ENCODE measurements at places on chromosomes 12 and 14.

- no peak for DNase-seq
These were observed 4.3 kb downstream of the SLC2A14 start for GRCh38 chr12:7868391-7868790.

DNA sequence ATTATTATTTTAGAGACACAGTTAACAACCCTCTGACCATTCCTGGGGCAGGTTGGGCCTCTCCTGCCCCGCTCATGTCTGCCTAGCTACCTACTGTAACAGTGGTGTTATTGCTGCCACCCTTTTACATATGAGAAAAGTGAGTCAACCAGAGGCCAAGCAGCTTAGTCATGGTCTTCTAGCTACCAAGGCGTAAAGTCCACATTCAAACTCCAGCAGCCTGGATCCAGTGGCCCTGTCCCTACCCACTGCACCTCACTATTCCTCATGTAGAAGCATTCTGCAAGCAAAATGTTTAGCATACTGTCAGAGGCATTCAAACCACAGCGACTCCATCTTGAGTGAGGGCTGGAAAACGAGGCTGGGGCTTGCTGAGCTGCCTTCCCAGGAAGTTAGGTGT lies 95.8 kb downstream of the SLC15A4 start:
- DNase-seq = no peak

DNA sequence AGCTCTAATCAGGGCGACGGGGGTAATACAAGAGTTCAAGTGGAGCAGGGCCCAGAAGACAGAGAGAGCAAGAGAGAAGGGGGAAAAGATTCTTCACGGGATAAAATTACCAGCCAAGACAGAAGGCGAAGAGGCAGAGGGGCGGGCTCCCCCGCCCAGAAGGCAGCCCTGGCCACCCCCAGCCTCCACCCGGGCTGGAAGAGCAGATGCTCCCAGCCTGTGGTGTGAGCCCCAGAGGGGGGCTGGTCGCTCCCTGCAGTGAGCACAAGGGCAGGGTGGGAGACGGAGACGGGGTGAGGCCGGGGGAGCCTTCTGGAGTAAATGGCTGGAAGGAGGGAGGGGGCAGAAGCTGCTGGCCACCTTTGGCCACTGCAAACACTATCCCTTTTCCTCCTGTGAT lies 1035.6 kb downstream of the VRK1 start:
- no peak for DNase-seq

DNA sequence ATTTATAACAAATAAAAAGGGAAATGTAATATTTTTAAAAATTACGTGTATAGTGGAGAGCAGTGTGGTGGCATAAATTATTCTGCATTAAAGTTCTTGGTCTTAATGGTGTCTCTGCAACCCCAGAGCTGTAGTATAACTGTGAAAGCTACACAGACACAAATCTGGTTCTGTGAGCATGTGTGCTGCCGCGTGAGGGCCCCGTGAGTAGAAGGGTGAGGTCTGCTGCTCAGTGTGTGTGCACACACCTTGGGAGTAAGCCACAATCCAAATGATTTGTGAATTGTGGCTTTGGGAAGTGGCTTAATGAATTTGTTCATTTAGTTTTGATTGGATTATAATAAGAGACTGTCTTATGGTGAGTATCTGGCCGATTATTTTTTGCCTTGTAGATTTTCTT lies 16.8 kb downstream of the PELI2 start:
- no peak for DNase-seq

GRCh38 chr12:9740106-9740750 lies 7.3 kb upstream of the CLECL1 start:
- no peak for DNase-seq

DNA sequence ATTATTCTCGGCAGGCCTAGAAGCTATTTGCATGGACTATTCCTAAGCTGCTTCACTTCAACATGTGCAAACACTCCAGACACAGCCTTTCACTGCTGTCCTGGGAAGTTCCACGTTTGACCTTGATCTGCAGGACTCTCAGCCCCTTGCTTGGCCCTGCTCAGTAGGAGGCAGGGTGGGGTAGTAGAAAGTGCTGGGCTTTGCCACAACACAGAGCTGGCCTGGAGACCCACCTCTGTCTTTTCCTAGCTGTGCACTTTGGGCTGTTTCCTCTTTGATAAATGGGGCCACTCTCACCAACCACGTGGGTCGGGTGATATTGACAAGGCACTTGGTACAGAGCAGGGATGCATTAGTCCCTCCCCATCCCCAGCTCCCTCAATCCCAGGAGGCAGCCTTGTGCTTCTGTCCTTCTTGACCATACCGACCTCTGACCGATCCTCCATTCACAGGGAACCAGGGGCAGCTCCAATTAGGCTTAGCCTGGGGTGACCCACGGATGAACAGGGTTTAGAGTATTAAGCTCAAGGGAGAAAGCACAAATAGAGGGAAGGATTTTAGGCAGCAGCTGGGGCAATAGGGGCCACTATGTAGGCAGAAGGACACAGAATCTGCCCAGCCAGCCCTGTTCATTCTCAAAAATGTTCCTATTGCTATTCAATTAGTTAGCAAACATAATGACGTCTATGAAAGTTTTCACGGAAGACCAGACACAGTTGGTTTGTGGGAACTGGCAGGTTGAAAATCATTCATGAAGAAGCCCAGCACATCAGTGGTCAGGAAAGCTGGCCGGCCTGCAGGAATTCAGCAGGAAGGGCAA lies 63.3 kb downstream of the SYNE3 start:
- DNase-seq = no peak

GRCh38 chr12:43480591-43480990 lies 71.4 kb downstream of the ADAMTS20 start:
- DNase-seq = no peak

GRCh38 chr12:123278101-123278627 lies 6.5 kb upstream of the CDK2AP1 start:
- DNase-seq = no peak

- no peak for DNase-seq
These were observed 75.6 kb downstream of the ANO6 start for GRCh38 chr12:45291518-45291917.

- no peak for DNase-seq
These were observed 12.5 kb upstream of the FOXN3 start for GRCh38 chr14:89429199-89430181.

GRCh38 chr12:115802767-115803166 lies 474.7 kb downstream of the MED13L start:
- DNase-seq = no peak

Measured in ascending aorta (tissue), 2 donors.